Hematopoietic multipotent progenitor cell treated with erythropoietin and hydrocortisone succinate and interleukin-3 and kit ligand, for 17 days (in vitro differentiated cells): ENCODE measurements at places on chromosomes 4 and X.

GRCh38 chrX:6049132-6049531, 179.5 kb downstream of the NLGN4X start:
- DNase-seq, result no peak

- DNase-seq, result no peak
Measured at GRCh38 chrX:69264158-69264581, 98.9 kb upstream of the PJA1 start.

- no peak for DNase-seq
Measured at GRCh38 chrX:17374619-17375366, at the start of gene NHS. NHS (plus strand) TSS chrX:17375200; CDS start chrX:17375758, 558 bp downstream.

GRCh38 chr4:185256446-185256845, 47.0 kb downstream of the SNX25 start:
- DNase-seq, result no peak

DNA sequence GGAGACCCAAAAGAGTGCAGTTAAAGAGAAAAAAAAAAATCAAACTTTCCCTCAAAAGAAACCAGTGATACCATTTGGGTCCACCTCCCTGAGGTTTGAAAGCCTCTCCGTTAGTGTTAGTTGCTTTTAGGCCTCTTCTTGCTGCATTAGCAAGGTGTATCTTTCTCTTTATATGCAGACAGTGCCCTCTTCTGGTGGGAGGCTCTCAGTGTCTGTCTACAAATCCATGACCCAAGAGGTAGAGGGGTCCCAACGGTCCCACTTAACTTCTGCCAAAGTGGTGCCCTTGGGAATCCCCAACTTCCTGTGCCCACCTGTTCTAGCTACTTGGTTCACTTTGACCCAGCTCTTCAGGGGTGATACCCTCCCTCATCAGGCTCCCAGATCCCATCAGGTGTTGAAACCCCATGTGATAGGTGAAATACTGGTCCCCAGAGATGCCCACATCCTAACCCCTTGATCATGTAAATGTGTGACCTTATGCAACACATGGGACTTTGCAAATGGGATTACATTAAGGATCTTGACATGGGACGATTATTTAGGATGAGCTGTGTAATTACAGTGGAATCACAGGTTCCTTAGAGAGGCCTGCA, 63.7 kb upstream of the CD99 start:
- DNase-seq, result peak; percentile 46

GRCh38 chr4:163588532-163588931, 94.0 kb downstream of the TMA16 start:
- no peak for DNase-seq

DNA sequence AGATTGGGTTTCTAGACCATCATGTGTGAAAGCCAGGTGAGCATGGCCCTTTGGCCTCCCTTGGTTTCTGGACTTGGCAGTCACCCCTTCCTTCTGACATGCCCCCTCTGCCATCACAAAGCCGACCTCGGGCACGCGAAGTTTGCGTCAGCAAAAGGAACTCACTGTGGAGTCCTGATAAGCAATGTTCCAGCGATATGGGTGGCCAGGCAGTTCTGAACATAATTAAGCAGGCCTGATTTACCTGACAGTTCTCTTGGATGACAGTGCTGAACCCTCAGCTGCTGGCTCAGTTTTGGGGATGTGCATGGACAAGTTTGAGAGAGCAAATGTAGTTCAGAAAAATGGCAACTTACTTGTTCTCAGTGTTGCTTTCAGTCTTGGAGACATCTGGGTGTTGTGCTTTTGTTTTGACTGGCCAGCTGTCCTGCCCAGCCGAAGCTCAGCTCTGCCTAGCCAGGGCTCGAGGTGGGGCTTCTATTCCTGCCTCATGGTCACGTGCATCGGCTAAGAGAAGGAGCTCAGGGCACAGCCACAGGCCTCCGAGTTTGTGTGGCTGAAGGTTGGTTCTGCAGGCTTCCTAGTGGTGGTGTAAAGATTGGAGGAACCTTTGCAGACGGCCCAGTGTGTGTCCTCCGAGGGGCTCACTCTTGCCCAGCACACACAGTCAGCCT, 78.3 kb downstream of the CLDN34 start:
- peak; percentile 79 for DNase-seq

- no peak for DNase-seq
Measured at GRCh38 chr4:153019906-153020305, 83.8 kb downstream of the FHDC1 start.

GRCh38 chr4:150078041-150078578, at the start of gene DCLK2:
DCLK2 (plus strand) TSS chr4:150078445; CDS start chr4:150079028, 583 bp downstream.
- no peak for DNase-seq

DNA sequence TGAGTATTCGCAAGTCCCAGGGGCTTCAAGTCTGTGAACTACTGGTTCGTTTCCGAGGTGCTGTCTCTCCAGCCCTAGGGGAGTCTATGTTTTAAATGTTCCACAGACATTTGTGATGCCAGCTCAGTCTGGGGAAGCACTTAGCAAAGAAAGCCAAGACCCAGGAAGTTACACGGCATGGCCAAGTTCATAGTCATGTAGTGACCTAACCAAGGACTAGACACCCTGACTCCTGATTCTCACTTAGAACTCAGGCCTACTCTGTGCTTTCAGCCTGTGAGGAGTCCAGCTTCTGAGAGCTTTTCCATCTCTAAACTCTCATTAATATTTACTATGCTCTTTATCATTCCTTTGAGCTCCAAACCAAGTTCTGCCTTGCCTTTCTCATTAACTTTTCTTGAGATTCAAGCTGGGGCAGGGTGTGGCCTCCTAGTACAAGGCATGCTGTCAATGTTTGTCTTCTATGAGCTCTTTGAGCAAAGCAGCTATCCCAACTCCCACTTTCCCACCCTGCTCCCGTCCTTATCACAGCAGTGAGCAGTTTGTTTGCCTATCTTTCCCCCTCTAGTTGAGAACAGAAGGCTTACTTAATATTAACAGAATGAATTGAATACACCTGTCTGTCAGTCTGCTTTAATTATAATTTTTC, 105.4 kb upstream of the FAM9C start:
- DNase-seq, result no peak

DNA sequence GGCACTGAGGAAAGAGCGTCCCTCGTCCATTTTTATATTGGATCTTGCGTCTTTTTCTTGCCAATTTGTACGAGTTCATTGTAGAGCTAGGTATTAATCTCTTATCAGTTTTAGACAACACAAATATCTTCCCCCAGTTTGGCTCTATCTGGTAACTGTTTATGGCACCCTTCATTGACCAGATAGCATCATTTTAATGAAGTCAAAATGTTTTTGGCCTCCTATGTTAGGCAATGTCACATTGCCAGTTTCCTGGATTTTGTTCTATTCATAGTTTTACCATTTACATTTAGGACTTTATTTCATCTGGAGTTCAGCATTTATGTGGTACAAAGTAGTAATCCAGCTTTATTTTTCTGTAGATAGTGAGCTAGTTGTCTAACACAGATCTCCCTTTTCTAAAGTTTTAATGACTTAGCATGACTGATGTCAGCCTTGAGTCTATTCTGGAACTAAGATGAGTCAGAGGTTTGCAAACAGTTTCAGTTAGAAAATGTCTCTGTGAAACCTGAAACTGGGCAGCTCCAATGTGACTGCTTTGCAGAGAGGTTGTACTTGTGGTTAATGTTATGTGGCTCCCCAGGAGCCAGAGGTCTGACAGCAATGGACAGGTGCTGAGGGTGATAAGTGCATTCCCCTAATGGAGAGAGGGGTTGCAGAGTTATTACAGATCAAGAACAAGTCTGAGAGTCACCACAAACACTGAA, 5.3 kb upstream of the STBD1 start:
- no peak for DNase-seq

DNA sequence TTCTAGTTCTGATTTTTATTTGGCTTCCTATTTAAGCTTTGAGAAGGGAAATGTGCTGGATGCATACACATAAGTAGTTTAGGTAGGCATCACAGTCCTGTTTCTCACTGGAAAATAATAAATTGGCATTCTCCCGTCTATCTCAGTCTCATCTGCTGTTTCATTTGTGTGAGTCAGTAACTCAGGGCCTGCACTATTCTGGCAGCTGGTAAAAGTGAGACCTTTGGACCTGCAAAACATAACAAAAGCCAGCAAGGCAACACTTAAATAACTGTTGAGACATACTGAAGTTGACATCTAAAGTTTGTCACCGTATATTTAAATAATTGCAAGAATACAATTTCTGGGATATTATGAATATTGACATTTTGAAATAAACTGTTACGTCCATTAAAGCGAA, 8.6 kb upstream of the UBQLN2 start:
- no peak for DNase-seq

- DNase-seq, result no peak
Measured at GRCh38 chrX:46407753-46408130, 137.5 kb downstream of the ZNF674 start.

GRCh38 chr4:186536285-186536684, 19.1 kb downstream of the MTNR1A start:
- no peak for DNase-seq

GRCh38 chrX:80184854-80185253, 170.3 kb downstream of the TBX22 start:
- no peak for DNase-seq

DNA sequence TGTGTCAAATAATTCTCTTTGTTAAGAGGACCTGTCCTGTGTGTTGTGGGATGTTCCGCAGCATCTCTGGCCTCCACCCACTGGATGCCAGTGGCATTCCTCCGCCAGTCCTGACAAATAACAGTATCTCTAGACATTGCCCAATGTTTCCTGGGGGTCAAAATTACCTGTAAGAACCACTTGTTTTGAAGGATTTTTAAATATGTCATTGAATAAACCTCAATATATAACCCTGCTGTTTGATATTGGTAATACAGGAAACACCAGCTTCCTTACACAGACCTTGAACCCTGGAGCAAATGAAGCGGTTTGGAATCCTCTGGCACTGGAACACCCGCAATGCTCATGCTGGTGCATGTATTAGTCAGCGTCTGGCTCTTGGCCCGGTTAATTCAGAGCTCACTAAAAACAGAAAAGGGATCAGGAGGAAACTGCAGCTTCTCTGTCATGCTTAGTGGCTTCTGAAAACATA, 101.3 kb downstream of the TBL1X start:
- no peak for DNase-seq

DNA sequence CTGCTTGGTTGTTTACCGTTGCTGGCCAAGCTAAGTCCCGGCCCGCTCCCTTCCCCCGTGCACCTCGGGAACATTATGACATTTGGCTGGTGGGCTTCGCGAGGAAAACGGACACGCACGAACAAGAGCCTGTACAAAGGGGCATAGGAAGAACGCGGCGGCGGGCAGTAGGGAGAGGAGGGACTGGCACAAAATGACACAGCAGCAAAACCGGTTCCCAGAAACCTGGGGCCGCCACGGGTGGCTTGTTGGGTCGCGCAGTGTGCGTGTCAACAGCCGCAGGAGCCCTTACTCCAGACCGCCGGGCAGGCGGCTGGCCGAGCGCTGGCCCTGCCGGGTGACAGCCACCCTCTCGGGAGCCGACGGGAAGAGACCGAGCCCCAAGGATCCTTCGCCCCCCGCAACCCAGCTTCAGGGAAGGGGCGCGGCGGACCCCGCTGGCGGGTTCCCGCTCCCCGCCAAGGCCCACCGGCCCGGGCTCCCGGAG, 1.6 kb upstream of the LIN54 start:
- DNase-seq, result peak; percentile 52

DNA sequence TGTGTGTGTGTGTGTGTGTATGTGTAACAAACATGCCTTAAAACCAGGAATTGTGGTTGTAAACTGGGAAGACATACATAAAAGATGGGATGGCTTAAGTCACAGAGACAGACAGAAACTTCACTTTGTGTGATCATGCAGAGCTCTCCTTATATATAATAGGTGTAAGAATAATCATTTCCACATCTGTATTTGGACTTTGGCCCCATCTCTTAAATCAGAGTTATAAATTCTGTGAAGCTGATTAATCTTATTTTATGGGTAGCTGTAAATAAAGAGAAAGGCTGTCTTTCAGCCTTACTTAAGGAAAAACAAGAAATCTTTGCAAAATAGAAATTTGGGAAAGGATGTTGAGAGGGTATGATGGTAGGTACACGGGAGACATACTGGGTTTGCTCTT, 174.6 kb upstream of the PITX2 start:
- no peak for DNase-seq

DNA sequence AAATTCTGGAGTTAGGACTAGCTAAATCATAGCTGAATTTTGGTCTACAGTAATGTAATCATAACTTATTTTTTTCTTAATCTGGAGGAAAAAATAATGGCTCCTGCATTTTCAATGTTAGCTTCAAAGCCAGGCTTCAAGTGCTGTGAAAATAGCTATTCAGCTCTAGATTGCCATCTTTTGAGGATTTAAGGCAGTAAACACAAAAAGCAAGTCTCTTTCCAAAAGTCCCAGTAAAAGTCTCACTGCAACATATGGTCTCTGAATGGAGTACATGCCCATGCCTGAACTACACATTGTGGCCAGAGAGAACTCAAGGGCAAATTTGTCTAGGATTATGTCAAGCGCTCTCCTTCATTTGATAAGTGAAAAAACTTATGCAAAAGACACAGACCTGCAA, 720.9 kb downstream of the FSTL5 start:
- DNase-seq, result no peak

DNA sequence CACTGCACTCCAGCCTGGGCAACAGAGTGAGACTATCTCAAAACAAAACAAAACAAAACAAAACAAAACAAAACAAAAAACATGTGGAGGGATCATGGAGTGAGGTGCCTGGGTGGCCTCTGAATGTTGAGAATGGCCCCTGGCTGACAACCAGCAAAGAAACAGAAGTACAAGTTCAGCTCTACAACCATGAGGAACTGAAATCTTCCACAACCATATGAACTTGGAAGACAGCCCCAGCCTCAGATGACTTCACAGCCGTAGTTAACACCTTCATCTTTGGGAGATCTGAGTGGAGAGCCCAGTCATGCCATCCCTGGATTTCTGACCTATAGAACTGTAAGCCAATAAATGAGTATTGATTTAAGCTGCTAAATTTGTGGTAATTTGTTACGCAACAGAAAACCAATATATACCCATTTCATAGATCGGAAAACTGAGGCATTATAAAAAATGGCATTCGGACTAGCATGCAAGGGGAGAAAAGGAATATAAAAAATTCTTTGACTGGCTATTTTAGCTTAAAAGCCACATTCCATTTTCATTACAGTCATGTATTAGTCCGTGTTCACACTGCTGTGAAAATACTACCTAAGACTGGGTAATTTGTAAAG, 138.7 kb upstream of the RAPGEF2 start:
- no peak for DNase-seq

GRCh38 chrX:150450519-150451177, 87.5 kb downstream of the MAMLD1 start:
- DNase-seq, result no peak

DNA sequence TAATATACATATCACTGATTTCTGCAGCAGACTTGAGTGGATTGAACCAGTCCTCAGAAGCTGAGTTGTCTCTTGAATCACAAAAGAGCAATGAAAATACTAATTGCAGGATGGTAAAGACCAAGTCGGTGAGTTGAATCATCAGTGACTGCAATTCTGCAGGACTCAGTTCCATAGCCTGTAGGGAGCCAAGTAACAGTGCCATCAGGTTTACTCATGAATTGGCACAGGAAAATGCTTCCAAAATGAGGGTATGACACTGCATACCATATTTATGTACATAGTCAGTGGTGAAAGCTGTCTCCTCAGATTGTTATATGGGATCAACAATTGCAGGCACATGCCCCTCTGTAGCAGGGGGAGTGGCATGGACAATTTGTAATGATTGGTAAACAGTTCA, 192.8 kb downstream of the CCNG2 start:
- no peak for DNase-seq

- DNase-seq, result no peak
Measured at GRCh38 chrX:22063284-22063683, 31.2 kb downstream of the PHEX start.
